Kidney capillary endothelial cell (primary cell): ENCODE measurements at places on chromosomes 11 and 22.

GRCh38 chr22:37160027-37160426 lies 10.3 kb upstream of the IL2RB start:
- no peak for DNase-seq

DNA sequence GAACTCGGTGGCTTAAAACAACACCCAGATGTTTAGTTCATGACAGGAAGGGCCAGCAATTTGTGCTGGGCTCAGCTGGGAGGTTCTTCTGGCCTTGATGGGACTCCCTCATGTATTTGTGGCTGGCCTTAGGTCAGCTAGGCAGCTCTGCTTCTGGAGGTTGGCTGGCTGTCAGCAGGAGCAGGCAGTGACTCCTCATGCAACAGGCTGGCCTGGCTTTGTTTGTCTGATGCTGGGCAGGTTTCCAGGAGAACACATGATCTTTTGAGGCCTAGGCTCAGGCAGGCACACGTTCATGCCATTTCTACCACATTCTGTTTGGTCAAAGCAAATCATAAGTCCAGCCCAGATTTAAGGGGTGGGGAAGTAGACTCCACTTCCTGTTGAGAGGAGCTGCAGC lies 571.2 kb downstream of the TBC1D22A start:
- DNase-seq: no peak

GRCh38 chr11:16963316-16963876 lies 50.8 kb downstream of the PLEKHA7 start:
- no peak for DNase-seq

- DNase-seq: no peak
Observed at GRCh38 chr11:19199048-19199447, 2.7 kb downstream of the CSRP3 start.

- no peak for DNase-seq
Observed at GRCh38 chr11:221998-222789, 13.9 kb downstream of the SIRT3 start.

- DNase-seq: no peak
Observed at GRCh38 chr11:32451808-32452207, 16.5 kb upstream of the WT1 start.

DNA sequence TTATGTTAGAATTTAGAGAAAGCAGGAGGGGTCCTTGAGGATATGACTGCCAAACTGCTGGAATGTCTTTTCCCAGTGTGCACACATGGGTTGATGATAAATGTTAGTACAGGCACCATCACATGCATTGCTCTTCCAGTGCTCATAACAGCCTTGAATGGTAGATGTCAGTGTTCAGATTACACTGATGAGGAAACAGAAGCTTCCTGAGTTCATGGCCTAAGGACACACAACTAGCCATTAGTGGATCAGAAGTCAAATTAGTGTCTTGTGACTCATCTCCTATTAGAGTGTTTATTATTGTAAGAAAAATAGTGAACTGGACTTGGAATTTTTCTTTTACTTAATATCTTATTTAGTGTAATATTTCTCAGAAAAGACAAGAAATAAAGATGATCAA lies 241.5 kb downstream of the DDX10 start:
- peak; percentile 95 for DNase-seq

DNA sequence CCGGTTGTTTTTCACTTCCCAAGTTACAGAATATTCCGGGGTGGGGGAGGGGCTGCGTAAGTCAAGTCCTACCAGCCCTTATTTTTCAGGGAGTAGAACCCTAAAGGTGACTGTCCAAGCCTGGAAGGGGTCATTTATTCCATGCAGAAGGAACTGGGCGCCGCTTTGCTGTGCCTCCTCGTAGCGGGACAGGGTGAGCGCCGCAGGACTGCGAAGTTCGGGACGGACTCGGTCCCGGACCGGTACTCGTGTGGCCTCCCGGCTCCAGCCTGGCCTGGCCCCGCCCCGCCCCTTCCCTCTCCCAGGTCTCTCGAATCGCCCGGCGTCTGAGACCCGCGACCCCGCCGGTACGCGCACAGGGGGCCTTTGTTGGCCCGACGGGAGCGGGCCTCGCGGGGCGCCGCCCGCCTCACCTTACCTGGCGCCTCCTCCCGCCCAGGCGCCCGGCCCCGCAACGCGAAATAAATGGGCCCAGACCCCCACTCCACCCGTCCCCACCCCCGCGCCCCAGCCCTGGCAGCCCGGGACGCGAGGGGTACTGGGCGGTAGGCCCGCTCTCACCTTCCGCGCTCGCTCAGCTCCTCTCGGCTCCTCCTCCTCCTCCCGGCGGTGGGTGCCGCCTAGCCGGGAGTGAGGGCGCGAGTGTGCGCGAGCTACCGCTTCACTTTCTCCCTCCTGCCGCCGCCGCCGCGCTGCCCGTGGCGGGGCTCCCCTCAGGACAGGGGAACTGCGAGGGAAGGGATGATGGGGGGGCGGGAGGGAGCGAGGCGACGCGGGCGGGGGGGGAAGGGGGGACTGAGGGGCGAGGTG lies 698 bp downstream of the PAK1 start:
- no peak for DNase-seq

DNA sequence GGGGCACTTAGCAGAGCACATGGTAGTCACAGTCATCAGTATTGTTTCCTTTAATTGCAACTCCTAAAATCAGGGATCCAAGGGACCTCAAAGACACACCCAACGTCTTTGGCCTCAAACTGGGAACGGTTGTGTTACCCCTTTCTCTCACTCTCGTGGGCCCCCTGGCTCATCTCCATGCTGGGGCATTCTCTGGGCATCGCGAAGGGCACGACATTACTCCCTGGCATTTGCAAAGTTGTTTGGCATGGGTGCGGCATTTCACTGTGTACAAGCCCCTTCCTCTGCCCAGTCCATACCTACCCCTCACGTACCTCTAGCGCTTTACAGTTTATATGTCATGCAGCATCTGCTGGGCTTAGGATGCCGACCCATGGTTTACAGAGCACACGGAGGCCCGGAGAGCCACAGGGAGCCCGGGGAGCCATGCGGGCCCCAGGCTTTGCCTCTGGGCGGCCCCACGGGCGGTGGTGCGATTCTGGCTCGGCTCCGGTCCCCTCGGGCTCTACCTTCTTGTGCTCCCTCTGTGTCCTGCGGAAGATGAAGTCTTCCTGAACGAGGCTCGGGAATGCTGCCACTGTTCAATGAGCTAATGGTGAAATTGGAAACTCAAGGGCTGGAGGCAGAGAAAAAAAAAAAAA lies 21.9 kb upstream of the CACNG2 start:
- DNase-seq: no peak

- DNase-seq: no peak
Observed at GRCh38 chr22:48711669-48712068, 1116.0 kb downstream of the BRD1 start.

GRCh38 chr11:119644502-119644901 lies 84.5 kb downstream of the NECTIN1 start:
- DNase-seq: no peak

DNA sequence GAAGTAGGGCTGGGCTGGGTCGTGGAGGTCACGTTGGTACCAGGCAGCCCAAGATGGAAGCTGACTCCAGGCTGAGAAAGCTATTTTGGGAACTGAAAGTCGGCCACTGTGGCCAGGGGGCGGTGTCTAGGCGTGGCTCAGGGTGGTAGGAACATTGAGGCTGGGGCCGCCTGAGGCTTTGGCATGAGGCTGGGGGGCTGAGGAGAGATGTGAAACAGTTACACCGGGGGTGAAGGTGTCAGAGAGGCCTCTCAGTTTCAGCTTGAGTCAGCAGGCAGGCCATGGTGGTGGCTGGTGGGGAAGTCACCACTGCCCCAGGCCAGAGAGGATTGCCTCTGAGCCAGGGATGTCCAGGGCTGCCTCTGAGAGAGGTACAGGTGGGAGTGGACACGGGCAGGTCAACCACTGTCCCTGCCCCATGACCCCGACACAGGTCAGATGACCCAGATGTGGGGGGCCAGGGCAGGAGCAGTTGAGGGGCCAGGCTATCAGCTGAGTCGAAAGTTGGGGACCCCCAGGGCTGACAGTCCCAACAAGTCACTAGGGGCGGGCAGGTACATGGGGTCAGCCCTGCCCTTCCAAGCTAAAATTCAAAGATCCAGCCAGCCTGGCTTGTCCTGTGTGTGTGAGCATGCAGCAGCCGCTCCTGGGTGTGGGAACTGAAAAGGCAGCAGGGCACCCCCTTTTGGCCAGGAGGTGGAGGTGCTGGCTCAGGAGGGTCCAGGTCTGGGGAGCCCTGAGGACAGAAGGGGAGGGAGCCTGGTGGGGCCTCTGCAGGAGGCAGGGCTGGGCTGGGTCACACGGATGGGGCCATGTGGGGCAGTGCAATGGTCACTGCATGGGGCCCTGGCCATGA lies 7.2 kb downstream of the KCNK7 start:
- no peak for DNase-seq

DNA sequence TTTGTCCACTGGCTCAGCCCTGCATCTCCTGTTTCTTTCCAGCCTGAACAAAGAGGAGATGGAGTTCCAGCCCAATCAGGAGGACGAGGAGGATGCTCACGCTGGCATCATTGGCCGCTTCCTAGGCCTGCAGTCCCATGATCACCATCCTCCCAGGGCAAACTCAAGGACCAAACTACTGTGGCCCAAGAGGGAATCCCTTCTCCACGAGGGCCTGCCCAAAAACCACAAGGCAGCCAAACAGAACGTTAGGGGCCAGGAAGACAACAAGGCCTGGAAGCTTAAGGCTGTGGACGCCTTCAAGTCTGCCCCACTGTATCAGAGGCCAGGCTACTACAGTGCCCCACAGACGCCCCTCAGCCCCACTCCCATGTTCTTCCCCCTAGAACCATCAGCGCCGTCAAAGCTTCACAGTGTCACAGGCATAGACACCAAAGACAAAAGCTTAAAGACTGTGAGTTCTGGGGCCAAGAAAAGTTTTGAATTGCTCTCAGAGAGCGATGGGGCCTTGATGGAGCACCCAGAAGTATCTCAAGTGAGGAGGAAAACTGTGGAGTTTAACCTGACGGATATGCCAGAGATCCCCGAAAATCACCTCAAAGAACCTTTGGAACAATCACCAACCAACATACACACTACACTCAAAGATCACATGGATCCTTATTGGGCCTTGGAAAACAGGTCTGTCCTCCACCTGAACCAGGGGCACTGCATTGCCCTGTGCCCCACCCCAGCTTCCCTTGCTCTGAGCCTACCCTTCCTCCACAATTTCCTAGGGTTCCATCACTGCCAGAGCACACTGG lies 5.0 kb downstream of the FTH1 start:
- DNase-seq: no peak

- DNase-seq: no peak
Observed at GRCh38 chr11:46991391-46991790, 54.8 kb downstream of the CSTPP1 start.

GRCh38 chr22:43528601-43529360 lies 117.0 kb downstream of the MPPED1 start:
- no peak for DNase-seq

DNA sequence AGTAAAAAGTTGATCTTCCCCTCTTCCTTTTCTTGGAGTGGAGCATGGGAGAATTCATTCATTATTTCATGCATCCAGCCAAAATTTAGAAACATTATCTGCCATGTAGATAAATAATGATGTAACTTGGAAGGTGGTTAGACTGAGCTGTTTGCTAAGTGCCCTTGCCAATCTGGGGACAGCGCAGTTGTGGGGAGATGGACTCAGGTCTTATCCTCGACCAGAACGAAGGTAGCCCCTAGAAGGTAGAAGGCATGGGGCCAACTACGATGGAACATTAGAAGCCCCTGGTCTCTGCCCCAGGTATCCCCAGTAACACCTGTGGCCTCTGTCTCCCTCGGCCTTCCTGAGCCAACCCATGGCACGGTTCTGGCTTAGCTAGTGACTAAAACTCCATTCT lies 53.0 kb upstream of the TIMP3 start:
- no peak for DNase-seq

DNA sequence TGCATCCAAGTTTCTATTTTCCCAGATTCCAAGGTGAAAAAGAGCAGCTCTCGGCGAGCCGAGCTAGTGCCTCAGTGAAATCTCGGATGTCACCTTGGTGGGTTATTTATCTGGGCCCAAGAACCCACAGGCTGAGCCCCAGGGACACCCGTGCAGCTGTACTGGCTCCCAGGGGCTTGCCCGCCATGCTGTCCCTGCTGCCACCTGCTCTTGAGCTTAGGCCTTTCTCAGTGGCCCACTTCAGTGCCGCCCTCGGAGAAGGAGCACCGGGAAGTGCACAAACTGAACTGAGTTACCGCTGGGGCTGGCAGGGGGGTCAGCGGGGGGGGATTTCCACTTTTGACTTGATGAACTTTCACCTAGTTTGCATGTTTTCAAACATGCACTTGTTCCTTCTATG lies 27.9 kb downstream of the CPT1A start:
- no peak for DNase-seq

- DNase-seq: no peak
Observed at GRCh38 chr22:46902436-46902835, 140.0 kb downstream of the TBC1D22A start.

DNA sequence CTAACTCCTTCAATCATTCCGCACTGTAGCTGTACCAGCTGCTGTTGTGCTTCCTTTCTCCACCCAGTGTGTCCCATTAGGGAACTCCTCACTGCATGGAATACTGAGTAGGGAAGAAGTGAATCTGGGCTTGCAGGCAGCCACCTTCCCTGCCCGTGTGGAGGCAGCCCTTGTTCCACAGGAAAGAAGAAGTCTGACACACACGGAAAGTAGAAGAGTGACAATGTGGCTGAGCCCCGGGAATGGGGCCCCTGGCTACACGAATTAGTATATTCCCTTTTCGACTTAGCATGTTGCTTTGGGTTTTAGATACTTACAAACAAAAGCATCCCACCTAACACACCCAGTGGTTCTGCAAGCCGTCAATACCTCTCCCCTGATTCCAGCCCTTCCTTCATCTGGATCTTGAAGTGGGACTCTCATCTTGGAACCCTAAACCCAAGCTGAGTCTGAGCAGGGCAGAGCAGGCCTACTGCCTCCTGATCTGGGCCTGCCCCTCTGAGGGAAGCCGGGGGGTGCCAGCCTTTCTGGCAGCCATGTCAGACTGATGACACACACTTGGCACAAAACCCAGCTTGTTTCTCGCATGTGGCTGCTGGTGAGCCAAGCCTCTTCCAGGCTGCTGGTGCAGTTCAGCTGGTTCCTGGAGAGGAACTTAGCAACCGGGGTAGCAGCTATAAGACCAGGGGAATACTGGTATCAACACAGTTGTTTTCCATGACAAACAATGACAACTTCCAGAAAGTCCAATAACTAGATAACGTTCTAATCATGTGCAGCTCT lies 71.6 kb downstream of the C11orf58 start:
- no peak for DNase-seq
